ENCODE measurements at places on chromosomes 3 and 15.

DNA sequence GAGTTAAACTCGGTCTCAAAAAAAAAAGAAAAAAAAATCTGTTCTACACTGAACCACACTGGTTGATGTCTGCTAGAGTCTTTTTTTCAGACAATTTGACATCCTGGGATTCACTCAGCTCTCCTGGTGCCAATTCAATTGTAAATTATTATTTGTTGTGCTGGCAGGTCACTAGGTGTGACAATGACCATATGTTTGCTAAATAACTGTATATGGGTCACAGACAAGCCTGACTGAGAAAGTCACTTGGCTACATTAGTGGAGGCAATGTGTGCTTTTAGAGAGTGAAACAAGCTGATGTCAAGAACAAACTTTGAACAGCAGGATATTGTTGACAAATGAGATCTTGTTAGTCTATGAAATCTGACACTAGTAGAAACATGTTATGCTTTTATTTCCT, 1379.1 kb downstream of the ZPLD1 start:
- no peak for DNase-seq

DNA sequence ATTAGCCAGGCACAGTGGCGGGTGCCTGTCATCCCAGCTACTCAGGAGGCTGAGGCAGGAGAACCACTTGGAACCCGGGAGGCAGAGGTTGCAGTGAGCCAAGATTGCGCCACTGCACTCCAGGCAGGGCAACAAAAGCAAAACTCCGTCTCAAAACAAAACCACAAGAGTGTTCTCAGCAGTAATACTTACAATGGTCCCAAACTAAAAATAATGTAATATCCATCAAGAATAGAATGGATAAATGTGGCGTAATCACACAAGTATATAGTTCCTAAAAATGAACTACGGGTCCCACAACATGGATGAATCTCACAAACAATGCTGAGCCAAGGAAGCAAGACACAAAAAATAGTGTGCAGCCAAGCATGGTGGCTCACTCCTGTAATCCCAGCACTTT, 39.2 kb downstream of the STAG1 start:
- no peak for DNase-seq

- no peak for DNase-seq
Observed at GRCh38 chr15:66723826-66724731, 22.0 kb downstream of the SMAD6 start.

DNA sequence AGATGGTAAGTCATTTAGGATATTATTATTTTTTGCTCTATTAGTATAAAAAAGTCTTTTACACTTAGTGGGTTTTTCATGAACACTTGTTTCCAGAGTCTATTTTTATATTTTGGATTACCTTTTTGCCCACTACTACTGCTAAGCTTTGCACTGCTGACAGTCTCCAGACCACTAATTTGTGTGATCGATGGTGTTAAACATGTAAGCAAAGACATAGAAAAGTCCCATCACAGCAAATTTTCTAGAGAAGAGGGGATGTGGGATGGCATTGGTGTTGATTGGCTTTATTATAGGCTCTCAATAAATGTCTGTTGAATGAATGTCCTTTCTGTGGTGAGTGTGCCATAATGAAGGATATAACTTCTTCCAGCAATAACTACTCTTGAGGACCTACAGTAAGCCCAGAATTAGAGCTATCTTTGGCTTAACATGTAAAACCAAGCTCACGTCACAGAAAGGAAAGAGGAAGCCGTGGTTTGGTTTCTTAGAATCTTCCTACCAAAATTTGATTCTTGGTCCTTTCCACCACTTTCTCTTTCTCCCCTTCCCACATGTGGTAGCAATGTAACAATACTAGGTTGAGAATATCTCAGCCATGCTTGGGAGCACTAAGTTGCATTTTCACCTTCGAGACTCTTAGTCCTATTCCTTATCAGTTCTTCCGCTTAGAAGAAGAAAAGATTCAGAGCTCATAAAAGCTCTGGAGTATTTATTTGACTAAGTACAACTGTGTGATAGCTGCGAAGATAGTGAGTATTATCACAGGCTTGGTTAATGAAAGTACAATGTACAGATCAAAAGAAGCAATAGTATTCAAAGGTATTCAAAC, 90.6 kb upstream of the UMPS start:
- DNase-seq = peak; percentile 57

- no peak for DNase-seq
Observed at GRCh38 chr3:155236473-155236872, 57.0 kb downstream of the STRIT1 start.

GRCh38 chr3:189249987-189250386, 78.2 kb downstream of the TPRG1 start:
- DNase-seq = no peak

GRCh38 chr15:100350434-100351226, 8.9 kb upstream of the ADAMTS17 start:
- DNase-seq = no peak

All from T-helper 2 cell treated with Interferon-gamma antibody and Interleukin-4, amounts not matched to agents 5 μg/mL and 100 μg/mL, for 36 hours (primary cell).